ENCODE measurements at places on chromosomes 2 and 18.

DNA sequence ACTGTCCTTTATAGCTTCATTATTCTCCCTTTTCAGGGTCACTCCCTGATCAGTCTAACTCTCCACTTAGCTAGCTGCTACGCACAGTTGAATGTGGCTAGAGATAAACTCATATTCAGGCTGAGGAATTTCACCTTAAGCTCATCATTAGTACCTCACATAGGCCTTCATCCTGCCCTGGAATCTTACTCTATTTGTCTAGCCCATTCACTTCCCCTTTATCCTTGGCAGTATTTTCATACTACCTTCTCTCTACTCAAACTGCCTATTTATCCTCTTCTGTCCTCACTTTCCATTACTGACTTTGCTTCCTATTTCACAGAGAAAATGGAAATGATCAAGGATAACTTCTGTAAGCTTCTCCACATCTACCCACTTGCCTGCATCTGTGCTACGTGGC lies 10.6 kb upstream of the DSC2 start:
- no peak for DNase-seq
- H3K4me1 ChIP-seq = no peaks in the 10 kb centered on the region
- H3K27ac ChIP-seq = no peak overlapping the region

DNA sequence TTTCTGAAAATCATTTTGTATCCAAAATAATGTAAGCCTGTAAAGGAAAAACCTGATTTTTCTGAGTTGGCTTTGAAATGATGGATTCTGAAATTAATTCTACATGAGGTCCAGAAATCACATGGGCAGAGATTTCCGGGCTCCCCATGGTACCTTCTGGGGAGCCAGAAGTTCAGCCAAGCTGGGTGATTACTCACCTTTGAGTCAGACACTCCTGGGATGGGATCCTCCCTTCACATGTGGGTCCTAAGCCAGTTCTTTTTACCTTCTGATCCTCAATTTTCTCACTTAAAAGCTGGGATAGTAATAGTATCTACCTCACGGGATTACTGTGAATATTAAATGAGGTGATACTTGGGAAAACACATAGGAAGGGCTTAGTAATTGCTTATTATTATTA lies 179.8 kb upstream of the EPAS1 start:
- no peak for DNase-seq
- no peak overlapping the region for H3K27ac ChIP-seq
- H3K27me3 ChIP-seq = no peaks in the 10 kb centered on the region
- H3K4me3 ChIP-seq = no peak overlapping the region
- H3K4me1 ChIP-seq = peaks cover 15% of the 10 kb centered on the region

DNA sequence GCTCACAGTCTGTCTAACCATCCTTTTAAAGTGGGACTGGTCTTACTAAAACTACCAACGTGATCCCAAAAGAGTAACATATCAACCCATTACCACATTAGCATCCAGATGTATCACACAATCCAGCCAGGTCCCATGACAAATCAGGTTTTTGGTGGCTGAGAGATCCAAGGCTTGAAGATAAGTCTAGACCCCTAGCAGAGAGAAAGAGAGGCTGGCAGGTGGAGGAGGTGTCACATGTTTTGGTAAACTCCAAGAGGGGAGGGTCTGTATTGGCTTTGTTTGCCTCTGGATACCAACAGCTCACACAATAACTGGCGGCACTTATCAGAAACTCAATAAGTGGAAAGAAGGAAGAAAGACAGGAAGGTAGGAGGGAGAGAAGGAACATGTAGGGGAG lies 357.6 kb downstream of the SS18 start:
- H3K4me3 ChIP-seq = no peak overlapping the region
- DNase-seq = no peak
- no peaks in the 10 kb centered on the region for H3K4me1 ChIP-seq
- no peaks in the 10 kb centered on the region for H3K36me3 ChIP-seq
- H3K27ac ChIP-seq = no peak overlapping the region
- H3K27me3 ChIP-seq = no peaks in the 10 kb centered on the region

DNA sequence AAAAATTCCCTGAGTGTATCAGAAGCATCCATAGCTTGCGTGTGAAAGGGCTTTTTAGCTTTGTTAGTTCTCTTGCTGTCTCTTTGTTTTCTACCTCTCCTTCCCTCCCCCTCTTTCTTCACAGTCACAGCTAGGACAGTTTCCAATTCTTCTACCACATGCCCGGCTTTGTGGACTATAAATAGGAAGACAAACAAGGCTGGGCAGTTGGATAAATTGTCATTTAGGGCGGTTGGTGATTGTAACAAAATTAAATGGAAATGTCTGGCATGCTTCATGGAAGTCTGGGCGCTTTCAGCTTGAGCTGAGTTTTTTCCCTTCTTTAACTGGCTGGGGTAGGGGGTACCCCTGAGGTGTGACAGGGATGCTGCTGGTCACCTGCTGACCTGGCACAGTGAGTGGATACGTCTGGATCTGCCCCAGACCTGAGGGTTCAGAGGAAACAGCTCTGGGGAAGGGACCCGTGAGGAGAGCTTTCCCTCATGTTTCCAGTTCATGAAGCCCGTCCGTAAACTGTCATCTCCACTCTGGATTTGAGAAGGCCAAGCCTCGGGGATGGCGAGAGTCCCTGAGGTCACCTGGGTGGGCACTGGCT lies 29.0 kb upstream of the GIGYF2 start:
- H3K4me3 ChIP-seq = no peak overlapping the region
- H3K27ac ChIP-seq = peak overlapping the region; percentile 71
- no peaks in the 10 kb centered on the region for H3K27me3 ChIP-seq
- H3K4me1 ChIP-seq = peaks cover 29% of the 10 kb centered on the region
- no peak for DNase-seq

DNA sequence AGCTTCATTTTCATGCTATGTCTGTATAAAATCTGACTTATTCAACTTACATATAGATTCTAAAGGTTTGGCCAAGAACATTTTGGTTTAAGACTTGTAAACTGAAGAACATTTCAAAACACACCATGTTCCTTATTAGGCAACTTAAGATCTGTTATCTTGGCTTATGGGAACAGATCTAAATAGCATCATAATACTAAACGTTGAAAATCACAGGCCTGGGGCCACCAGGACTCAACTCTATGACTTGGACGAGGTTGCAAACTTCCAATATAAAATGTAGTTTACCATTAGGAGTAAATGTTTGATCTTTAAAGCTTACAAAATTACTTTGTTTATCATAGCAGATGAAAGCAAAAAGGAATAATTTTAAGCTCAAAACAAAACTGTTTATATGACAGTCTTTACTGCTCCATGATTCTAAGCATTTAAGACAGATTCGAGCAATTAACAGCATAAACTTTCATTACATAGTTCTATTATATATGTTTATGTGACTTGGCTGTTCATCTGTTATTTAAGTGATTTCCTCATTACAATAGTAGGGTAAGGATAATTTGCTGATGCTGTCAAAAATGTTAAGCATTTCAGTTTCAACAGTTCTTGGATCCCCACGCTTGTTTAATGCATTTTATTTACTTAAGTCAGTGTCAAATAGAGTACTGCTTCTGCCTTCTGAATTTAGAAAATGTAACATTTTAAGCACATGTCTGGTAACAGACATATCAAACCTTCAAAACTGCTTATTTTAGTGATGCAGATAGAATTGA lies 8.3 kb downstream of the TCF4 start:
- no peak for DNase-seq
- no peak overlapping the region for H3K27ac ChIP-seq
- no peak overlapping the region for H3K4me3 ChIP-seq
- no peaks in the 10 kb centered on the region for H3K36me3 ChIP-seq

DNA sequence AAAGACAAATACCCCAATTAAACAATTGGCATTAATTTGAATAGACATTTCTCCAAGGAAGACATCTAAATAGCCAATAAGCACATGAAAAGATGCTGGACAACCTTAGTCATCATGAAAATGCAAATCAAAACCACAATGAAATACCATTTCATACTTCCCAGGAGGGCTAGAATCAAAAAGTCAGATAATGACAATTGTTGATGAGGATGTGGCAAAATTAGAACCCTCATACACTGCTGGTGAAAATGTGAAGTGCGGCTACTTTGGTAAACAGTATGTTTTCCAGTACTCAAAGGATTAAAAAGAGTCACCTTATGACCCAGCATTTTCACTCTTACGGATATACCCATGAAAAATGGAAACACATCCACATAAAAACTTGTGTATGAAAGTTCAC lies 91.6 kb downstream of the FIGN start:
- no peak for DNase-seq
- H3K4me3 ChIP-seq = no peak overlapping the region
- H3K27me3 ChIP-seq = no peaks in the 10 kb centered on the region
- no peaks in the 10 kb centered on the region for H3K36me3 ChIP-seq
- no peak overlapping the region for H3K27ac ChIP-seq

DNA sequence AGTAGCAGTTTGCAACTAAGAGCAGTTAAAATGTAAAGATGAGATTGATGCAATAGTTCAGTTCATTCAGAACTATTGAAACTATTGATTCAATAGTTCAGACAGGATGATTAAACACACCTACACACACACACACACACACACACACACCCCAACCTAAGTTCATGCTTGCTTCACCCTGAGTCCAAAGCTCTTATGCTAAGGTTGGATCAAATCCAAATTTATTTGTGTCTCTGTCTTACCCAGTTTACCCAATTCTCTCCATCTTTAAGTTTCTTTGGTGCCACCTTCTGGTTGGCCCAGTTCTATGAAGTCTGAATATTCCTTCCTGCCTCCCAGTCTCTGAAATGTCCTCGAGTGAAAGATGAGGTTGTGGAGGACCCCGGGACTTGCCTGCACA lies 5.1 kb downstream of the SERPINB8 start:
- H3K27ac ChIP-seq = no peak overlapping the region
- DNase-seq = no peak
- H3K27me3 ChIP-seq = no peaks in the 10 kb centered on the region
- H3K4me3 ChIP-seq = no peak overlapping the region
- no peaks in the 10 kb centered on the region for H3K36me3 ChIP-seq

- peaks cover 21% of the 10 kb centered on the region for H3K4me1 ChIP-seq
- no peak overlapping the region for H3K27ac ChIP-seq
- no peak overlapping the region for H3K4me3 ChIP-seq
- H3K27me3 ChIP-seq = no peaks in the 10 kb centered on the region
Observed at GRCh38 chr2:173353556-173353955, 1.1 kb upstream of the CDCA7 start.

DNA sequence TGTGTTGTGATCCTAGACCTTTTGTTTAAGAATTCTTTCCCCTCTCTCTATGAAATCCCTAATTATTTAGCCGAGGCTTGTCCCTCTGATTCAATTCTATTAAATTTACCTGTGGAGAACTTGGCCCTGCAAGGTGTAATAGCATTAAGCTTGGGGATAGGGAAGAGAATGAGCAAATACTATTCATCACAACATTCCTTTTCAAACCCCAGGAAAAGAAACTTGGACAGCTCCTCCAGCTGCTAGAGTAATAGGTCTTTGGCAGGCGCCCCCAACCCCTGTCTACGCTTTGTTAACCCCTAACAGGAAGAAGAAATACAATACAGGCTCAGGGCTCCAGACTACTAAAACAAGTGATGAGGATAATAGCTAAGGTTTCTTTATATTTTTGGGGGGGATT lies 957.0 kb downstream of the CPS1 start:
- H3K27me3 ChIP-seq = no peaks in the 10 kb centered on the region
- H3K36me3 ChIP-seq = no peaks in the 10 kb centered on the region
- H3K4me1 ChIP-seq = no peaks in the 10 kb centered on the region
- no peak for DNase-seq
- no peak overlapping the region for H3K4me3 ChIP-seq

GRCh38 chr2:113724010-113724409 lies 32.4 kb downstream of the SLC35F5 start:
- H3K4me3 ChIP-seq = no peak overlapping the region
- no peaks in the 10 kb centered on the region for H3K27me3 ChIP-seq
- H3K27ac ChIP-seq = no peak overlapping the region
- H3K4me1 ChIP-seq = no peaks in the 10 kb centered on the region
- H3K36me3 ChIP-seq = peaks cover 39% of the 10 kb centered on the region

All from tibial artery (tissue), 4 donors.